Kidney epithelial cell (primary cell): ENCODE measurements at places on chromosomes 5 and 9. TPM values are rescaled to one million over a fixed set of nuclear protein-coding genes. Genes with fewer than 3 reads are reported as not detected.

The MSX2 gene
- total RNA-seq, result 1.3 and 1.4 TPM in 2 replicates

- DNase-seq, result no peak
Observed at GRCh38 chr9:89821081-89821480, 216.3 kb downstream of the GADD45G start.

- no peak for DNase-seq
Observed at GRCh38 chr5:55897905-55898304, 46.7 kb downstream of the IL31RA start.

DNA sequence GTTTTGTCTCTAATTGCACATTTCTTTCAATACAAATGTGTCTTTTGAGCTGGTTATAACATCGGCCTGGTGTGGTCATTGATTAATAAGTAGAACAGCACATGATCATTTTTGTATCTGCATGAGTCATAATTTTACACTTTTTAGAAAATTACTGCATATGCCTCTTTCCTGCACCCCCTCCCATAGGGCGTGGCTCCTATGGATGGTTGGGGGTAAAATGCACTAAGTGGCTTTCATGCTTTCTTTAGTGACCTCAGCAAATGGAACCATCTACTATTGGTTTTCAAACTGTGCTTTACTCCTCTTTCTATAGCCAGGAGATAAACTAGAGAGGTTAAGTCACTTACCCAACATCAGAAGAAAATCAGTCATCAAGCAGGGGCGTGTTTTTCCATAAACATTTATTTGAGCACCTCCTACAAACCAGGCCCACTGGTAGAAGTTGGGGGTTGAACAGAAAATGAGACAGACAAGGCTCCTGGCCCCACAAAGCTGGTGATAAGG lies 3.8 kb downstream of the ANXA6 start:
- DNase-seq, result no peak

GRCh38 chr9:36218411-36218901 lies 27.7 kb downstream of the CLTA start:
- DNase-seq, result no peak
